Renal cortex interstitium (tissue), 15 donors: ENCODE measurements at places on chromosomes 2 and 18.

GRCh38 chr2:187525163-187525900, 28.9 kb downstream of the TFPI start:
- no peak for DNase-seq

- no peak for DNase-seq
Observed at GRCh38 chr2:126729896-126730295, 73.9 kb downstream of the GYPC start.

GRCh38 chr18:64693766-64694165, 544.9 kb upstream of the LINC00305 start:
- DNase-seq = no peak

DNA sequence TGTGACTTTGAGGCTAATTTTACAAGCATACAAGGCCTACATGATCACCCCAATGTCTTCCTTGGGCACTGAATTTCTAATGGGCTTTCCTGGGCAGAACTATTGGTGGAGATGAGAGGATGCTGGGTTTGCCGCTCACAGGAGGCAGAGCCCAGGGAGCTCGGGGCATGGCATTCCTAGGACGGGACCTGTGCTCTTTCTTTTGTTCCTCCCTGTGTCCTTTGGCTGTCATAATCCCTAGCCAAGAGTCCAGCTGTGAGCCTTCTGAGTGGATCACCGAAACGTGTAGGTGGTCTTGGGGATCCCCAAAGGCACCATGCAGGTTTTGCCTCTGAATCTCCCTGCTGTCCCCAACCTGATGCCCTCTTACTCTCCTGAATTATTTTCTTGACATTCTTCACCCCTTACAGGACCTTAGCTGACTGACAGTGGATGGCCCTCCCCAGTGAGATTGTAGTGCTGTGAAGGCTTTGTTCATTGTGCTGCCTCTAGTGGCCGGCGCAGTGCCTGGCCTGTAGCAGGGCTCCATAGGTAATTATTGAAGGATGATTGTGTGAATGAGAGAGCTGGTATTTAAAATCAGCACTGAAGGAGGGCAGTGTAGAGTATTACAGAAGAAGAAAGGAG, 221.9 kb downstream of the ZNF407 start:
- DNase-seq = no peak

- no peak for DNase-seq
Observed at GRCh38 chr2:192035731-192036442, 158.8 kb downstream of the TMEFF2 start.

DNA sequence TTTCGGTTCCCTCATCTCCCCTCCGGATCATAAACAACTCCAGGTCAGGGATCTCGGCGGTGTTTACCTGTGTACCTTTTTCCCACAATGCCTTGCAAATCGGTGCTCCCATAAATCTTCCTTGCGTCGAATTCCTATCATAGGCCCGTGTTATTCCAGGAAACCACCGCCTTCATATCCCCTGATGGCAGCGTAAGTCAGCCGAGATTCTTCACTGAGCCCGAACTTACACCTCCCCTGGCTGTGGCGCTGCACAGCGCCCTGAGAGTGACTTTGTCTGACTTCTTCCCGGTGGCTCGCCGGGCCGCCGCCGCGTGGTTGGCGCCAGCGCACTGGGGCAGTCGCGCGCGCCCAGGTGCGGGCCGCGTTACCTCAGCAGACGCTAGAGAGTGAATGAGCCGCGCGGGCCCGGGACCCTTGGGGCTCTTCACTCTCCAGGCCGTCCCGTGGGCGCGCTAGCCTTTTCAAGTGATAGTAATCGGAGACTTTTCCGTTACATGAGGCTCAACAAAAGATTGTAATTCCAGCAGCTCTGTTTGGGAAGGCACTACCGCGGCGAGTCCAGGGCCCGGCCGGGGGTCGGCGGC, 101.6 kb downstream of the SPTBN1 start:
- no peak for DNase-seq

GRCh38 chr2:74532222-74532621, 2.5 kb downstream of the HTRA2 start:
- no peak for DNase-seq

DNA sequence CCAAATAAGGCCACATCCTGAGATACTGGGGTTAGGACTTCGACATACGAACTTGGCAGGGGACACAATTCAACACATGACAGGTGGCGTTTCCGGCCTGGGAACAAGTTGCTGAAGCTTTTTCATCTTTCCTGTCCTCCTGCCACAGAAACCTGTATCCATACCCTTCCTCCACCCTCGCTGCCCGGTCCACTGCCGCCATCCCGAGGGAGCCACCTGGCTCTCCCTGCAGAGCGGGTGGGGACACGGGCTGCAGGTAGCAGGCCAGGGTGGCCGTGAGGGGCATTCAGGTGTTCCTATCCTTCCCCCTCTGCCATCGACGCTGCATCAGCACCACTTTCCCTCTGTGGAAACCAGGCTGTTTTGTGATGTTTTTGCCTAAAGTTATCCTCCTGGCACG, 74.4 kb upstream of the TWIST2 start:
- DNase-seq = no peak

GRCh38 chr2:5359397-5359796, 332.8 kb upstream of the SOX11 start:
- no peak for DNase-seq

DNA sequence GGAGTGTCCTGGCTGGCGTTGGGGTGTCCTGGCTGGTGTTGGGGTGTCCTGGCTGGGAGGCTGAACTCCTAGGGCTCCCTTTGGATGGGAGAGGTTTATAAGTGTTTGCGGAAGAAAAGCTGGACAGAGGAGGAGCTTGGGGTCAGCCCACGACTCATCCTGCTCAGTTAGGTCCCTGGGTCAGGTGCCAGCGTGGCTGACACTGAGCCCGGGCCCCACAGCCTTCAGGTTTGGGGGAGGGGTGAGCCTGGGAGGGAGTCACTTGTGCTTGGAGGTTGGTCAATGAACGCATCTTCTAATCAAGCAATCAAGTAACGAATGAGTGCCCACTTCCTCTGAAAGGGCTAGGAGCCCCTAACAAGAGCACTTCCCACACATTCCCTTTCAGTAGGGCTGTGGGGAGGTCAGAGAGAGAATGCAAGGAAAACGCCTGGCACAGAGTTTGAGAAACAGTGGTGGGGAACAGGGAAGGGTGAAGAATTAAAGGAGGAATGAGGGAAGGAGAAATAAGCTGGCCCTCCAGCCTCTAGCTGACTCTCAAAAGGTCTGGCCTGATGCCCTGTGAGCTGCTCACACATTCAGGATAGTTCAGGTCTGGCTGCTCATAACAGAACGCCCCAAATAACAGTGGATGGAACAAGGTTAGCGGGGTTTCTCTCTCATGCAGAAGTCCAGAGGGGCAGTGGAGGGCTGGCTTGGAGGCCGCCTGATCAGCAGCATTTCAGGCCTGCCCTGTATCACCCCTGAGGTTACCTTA, 670 bp downstream of the KCNIP3 start:
- no peak for DNase-seq

DNA sequence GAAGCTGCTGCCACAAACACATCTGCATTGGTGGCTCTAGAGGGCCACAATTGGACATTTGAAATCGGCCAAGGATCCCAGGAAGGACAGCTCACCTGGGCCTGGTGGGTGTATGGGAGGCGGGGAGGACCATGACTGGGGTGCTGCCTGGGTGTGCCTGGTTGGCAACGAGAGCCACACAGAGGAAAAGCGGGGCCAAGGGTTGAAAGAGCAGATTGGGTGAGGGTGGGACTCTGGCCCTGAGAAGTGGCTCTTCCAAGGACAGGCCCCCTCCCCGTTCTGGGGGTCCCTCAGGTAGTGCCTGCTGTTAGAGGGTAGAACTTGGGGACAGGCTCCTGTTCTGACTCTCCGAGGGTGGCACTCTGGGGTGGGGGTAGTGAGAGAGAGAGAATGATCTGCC, 102.9 kb downstream of the CLIP4 start:
- no peak for DNase-seq

- DNase-seq = no peak
Observed at GRCh38 chr2:227816507-227817294, 3.1 kb downstream of the CCL20 start.

- no peak for DNase-seq
Observed at GRCh38 chr18:10230072-10230471, 224.4 kb upstream of the APCDD1 start.

- no peak for DNase-seq
Observed at GRCh38 chr18:8982416-8983183, 119.9 kb upstream of the NDUFV2 start.

- no peak for DNase-seq
Observed at GRCh38 chr2:98541906-98542305, 66.4 kb downstream of the COA5 start.

- no peak for DNase-seq
Observed at GRCh38 chr2:240405133-240405532, 30.3 kb upstream of the GPC1 start.

DNA sequence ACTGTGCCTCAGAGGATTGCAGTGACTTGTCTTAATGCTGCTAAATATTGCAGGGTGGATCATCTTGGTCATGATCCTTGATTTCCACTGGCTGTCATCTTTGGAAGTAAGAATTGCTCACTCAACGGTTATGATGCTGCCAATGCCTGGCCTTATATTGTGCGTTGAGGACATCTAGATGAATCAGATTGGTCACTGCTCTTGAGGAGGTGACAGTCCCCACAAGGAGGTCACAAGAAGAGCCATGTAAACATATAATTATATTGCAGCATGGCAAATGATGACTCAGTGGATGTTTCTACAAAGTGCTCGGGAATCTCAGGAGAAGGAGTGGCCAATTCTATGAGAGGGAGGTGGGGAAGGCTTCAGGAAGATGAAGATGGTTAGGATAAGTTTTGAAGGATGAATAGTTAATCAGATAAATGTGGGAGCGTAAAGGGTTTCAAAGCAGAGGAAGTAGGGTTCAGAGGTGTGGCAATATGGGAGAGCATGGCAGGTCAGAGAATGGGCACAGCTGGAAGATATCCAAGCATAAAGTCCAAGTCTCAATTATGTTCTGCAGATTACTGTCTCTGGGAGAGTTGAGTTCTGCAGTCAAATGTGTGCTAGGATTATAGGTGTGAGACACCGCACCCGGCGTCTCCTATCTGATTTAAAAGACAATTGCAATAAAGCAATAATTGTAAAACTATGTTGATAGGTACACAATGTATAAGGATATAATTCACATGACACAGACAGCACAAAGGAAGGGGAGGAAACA, 21.3 kb upstream of the TMEM131 start:
- DNase-seq = no peak

DNA sequence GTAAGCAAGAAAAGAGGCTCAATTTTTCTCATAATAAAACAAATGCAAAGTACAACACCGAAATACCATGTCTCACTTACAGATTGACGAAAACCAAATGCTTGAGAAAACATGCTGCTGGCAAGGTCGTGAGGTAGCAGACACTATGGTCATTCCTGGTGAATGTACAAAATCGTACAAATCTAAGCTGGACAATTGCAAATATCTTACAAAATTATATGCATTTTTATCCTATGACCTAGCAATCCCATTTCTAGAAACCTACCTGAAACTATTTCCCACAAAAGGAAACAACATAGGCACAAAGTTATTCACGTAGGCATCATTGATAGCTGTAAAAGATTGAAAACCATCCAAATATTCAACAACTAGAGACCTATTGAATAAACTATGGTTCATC, 54.0 kb downstream of the SCG2 start:
- DNase-seq = no peak

DNA sequence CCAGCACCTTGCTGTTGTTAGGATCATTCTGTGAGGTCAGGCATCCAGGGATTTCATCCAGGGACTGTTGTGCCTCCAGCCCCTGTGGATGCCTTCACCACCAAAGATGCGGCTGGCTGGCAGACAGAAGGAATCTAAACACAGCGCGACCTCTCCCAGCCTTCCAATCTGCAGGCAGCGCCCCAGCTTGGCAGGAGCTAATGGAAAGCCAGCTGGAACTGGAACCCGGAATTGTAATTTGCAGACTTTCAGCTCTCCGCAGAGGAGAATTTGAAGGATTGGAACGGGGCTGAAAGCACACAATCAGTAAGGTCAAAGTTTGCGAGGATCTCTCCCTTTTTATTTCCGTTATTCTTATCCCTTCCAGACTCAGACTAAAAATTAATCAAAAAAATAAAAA, 127.8 kb downstream of the TRIB2 start:
- no peak for DNase-seq

GRCh38 chr18:12271376-12272235, 17.4 kb downstream of the CIDEA start:
- DNase-seq = peak; percentile 84

DNA sequence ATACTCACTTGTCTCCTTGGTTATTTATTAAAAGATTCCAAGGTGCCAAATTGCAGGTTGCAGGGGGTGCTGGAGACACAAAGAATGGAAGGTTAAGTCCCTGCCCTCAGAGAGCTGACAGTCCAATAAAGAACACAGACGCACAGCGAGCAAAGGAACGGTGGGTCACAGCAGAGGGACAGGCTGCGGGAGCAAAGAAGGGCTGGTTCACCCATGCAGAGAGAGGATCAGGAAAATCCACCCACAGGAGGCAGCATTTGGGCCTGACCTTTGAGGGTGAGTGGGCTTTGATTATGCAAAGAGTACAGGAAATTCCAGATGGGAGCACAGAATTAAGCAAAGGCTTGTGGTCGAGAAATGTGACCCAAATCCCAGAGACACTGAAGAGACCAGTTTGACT, 45.0 kb downstream of the ZBTB7C start:
- no peak for DNase-seq

GRCh38 chr2:16682431-16683118, 16.9 kb upstream of the CYRIA start:
- DNase-seq = no peak

GRCh38 chr2:127709336-127709735, 8.0 kb downstream of the SFT2D3 start:
- DNase-seq = no peak

- no peak for DNase-seq
Observed at GRCh38 chr2:104102615-104103014, 751.3 kb upstream of the POU3F3 start.

- DNase-seq = no peak
Observed at GRCh38 chr18:44594799-44595467, 85.8 kb upstream of the SETBP1 start.

- no peak for DNase-seq
Observed at GRCh38 chr2:106614511-106615291, 127.5 kb downstream of the CD8B2 start.

DNA sequence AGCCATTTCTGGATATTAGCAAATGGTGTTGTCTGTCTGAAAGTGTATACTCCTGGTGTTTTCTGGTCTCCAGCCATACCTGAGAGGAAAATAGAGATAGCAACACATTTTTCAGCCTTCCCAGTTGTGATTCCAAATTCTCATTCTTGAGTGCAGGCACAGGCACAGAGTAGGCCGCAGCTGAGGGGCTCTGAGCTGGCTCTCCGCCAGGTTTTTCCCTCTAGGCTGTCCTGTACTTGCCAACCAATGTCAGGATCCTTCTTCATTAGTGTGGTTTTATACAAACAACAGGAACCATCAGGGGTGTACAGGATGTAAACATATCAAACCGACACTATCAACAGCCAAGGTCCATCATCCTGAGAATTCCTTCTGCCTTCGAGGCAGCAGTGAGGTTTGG, 1733.6 kb upstream of the CELF4 start:
- DNase-seq = no peak

- no peak for DNase-seq
Observed at GRCh38 chr2:63663013-63663864, 74.5 kb downstream of the MDH1 start.

GRCh38 chr2:73307720-73308119, 14.4 kb upstream of the EGR4 start:
- DNase-seq = no peak
